ENCODE measurements at places on chromosomes 2 and 18. TPM values are rescaled to one million over a fixed set of nuclear protein-coding genes. Genes with fewer than 3 reads are reported as not detected.

Gene MC2R
- total RNA-seq: not detected

Gene SLC16A14
- total RNA-seq: 2.9 TPM

Gene RAB17
- total RNA-seq: not detected

Gene RSAD2
- total RNA-seq: 0.67 TPM

GRCh38 chr2:64404743-64405142 is 49.2 kb upstream of the LGALSL start:
- no peak overlapping the region for H3K27ac ChIP-seq
- no peaks in the 10 kb centered on the region for H3K36me3 ChIP-seq
- H3K27me3 ChIP-seq: peaks cover 3% of the 10 kb centered on the region
- H3K4me1 ChIP-seq: peaks cover 11% of the 10 kb centered on the region

DNA sequence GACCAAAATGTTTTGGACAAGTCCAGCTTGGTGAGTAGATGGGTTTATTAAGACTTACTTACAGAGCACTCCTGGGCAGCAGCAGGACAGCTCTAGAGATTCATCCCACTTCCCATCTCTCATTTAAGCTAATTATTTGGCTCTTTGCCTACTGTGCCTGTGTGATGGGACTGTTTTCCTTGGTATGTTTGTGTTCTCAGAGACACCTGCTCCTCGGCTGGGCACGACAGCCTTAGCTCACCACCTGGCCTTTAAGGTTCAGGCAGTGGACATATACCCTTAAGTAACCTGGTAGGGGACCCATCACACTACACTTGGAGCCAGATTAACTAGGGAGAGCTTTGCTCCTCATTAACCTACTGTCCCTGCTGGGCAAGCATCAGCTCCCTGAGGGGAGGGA is 41.7 kb upstream of the EFEMP1 start:
- no peak overlapping the region for H3K27ac ChIP-seq
- DNase-seq: no peak
- H3K4me3 ChIP-seq: no peak overlapping the region
- H3K27me3 ChIP-seq: peaks cover 13% of the 10 kb centered on the region
- H3K36me3 ChIP-seq: no peaks in the 10 kb centered on the region

- H3K36me3 ChIP-seq: no peaks in the 10 kb centered on the region
- H3K27ac ChIP-seq: no peak overlapping the region
- peaks cover 7% of the 10 kb centered on the region for H3K27me3 ChIP-seq
- no peaks in the 10 kb centered on the region for H3K4me1 ChIP-seq
Measured at GRCh38 chr2:65746931-65747675, 314.7 kb upstream of the SPRED2 start.

DNA sequence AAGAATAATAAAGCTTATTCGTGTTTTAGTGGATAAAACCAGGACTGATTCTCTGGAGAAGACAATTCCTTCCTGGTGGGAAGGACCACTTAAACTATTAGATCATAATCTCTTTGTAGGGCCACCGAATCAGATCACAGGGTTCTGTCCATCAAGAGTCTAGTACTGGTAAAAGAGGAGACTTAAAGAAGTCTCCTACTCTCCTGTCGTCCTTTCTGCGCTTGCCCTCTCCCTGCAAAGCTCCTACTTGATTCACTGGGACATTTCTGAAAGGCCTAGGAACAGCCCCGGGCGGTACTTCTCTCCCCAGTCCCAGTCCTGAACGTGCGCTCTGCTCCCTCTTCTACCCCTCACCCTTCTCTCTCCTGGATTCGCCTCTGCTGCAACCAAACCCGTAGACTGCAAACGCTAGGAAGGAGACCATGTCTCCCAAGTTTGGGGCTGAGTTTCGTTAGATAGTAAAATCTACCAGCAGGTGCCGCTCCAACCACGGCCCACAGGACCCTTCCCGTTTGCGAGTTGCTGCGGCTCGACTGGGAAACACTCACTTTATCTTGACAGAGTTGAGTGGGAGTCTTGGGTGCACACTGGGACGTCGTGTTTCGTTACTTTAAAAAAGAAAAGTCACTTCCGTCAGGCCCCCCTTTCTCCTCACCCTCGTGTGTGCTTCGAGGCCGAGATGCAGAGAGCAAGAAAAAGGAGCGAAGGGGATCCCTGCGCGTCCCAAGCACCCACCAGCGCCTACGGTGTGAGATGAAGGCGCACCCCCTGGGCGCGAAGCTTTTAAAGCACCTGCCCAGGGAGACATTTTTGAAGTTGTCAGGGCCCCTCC is 923 bp downstream of the FIGLA start:
- H3K36me3 ChIP-seq: no peaks in the 10 kb centered on the region
- peak; percentile 31 for DNase-seq
- H3K27ac ChIP-seq: no peak overlapping the region

DNA sequence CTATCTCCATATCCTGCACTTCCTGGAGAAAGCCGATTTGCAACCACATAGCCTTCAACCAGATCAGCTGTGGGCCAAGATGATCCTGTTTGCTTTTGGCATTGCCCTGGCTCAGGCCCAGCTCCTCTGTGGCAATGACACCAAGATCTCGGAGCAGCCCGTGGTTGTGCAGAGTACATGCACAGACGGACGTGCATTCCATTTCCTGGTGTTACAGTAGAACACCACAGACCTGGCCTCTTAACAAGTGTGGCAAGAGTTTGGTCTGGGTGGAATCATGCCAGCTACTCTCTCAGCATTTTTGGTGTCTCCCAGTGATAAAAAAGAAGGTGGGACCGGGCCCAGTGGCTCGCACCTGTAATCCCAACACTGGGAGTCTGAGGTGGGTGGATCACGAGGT is 20.0 kb downstream of the MALT1 start:
- no peak overlapping the region for H3K4me3 ChIP-seq
- H3K27me3 ChIP-seq: no peaks in the 10 kb centered on the region
- DNase-seq: no peak

GRCh38 chr2:218149848-218150440 is 16.8 kb downstream of the CXCR1 start:
- no peak overlapping the region for H3K27ac ChIP-seq
- peaks cover 8% of the 10 kb centered on the region for H3K27me3 ChIP-seq

GRCh38 chr2:238967031-238967977 is 119.4 kb downstream of the TWIST2 start:
- no peaks in the 10 kb centered on the region for H3K36me3 ChIP-seq
- no peak overlapping the region for H3K27ac ChIP-seq
- no peak overlapping the region for H3K4me3 ChIP-seq
- no peaks in the 10 kb centered on the region for H3K4me1 ChIP-seq
- peaks cover 10% of the 10 kb centered on the region for H3K27me3 ChIP-seq

- peak; percentile 12 for DNase-seq
- H3K27me3 ChIP-seq: peaks cover 20% of the 10 kb centered on the region
- H3K36me3 ChIP-seq: no peaks in the 10 kb centered on the region
- no peak overlapping the region for H3K4me3 ChIP-seq
- no peak overlapping the region for H3K27ac ChIP-seq
Measured at GRCh38 chr2:232890896-232891601, 21.0 kb downstream of the SNORC start.

GRCh38 chr2:239928391-239929350 is 96.5 kb downstream of the NDUFA10 start:
- H3K4me3 ChIP-seq: no peak overlapping the region
- no peaks in the 10 kb centered on the region for H3K27me3 ChIP-seq
- peak; percentile 7 for DNase-seq
- no peaks in the 10 kb centered on the region for H3K4me1 ChIP-seq
- no peaks in the 10 kb centered on the region for H3K36me3 ChIP-seq

GRCh38 chr2:160062292-160063005 is at the start of gene PLA2R1:
PLA2R1 (minus strand) TSS chr2:160062615; CDS start chr2:160062403, 212 bp downstream.
- no peak for DNase-seq
- H3K36me3 ChIP-seq: no peaks in the 10 kb centered on the region
- H3K27ac ChIP-seq: no peak within 1 kb of the TSS
- H3K4me3 ChIP-seq: peak within 1 kb of the TSS; percentile 55
- peaks cover 49% of the 10 kb centered on the region for H3K27me3 ChIP-seq

DNA sequence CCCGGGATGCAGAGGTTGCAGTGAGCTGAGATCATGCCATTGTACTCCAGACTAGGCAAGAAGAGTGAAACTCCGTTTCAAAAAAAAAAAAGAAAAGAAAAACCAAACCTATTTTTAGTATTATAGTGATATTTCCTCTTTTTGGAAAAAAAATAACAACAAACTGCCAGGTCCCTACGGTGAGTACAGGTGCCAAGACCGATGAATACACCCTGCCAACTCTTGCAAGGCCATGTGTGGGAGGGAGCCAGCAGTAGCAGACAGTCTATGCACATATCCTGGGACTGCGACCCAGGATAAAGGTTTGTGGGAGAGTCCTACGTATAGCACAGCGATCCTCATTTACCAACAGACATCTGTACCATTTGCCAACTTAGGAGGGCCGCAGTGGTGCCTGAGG is 69.6 kb upstream of the DNMT3A start:
- H3K4me1 ChIP-seq: peaks cover 71% of the 10 kb centered on the region
- no peaks in the 10 kb centered on the region for H3K27me3 ChIP-seq
- no peak for DNase-seq

DNA sequence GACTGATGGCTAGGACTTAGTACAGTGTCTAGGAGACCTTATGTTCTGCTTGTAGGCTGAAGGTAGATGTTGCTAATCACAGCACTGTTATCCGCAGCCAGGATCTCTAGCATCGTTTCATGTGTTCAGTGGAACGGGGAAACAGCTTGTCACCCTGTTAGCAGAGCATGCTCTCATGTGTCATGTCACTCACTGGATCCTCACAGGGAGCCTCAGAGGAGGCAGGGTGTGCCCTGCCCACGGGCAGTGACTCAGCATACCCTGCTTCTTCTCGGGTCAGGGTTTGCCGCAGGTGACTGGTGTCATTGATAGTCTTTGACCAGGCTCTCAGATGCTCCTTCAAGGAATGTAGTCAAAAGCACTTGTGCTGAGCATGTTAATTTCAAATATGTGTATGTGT is 44.4 kb downstream of the RPIA start:
- H3K27ac ChIP-seq: no peak overlapping the region
- no peak overlapping the region for H3K4me3 ChIP-seq
- peaks cover 60% of the 10 kb centered on the region for H3K36me3 ChIP-seq
- peaks cover 9% of the 10 kb centered on the region for H3K4me1 ChIP-seq

DNA sequence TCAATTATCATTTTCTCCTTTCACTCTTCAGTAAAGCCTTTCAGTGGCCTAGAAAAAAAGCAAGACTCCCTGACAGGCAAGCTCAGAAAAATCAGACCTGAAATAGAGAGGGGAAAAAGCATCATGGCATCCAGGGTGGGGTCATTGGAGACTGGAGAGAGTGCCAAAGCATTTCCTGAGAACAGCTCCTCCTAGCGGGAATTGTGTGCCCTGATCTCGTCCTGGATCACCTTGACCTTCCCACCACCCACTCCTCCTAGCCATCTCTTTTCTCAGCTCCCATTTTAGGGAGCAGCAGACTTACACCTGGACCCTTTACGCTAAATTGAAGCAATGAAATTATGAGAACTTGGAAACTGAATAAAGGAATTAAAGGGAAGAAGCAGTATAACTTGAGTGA is 176.6 kb downstream of the VWC2L start:
- H3K27ac ChIP-seq: no peak overlapping the region
- DNase-seq: no peak
- no peaks in the 10 kb centered on the region for H3K36me3 ChIP-seq
- no peaks in the 10 kb centered on the region for H3K4me1 ChIP-seq

- DNase-seq: no peak
- H3K4me3 ChIP-seq: no peak overlapping the region
- H3K27me3 ChIP-seq: peaks cover 20% of the 10 kb centered on the region
- H3K4me1 ChIP-seq: peaks cover 8% of the 10 kb centered on the region
Measured at GRCh38 chr2:11722292-11723060, 24.0 kb upstream of the LPIN1 start.

DNA sequence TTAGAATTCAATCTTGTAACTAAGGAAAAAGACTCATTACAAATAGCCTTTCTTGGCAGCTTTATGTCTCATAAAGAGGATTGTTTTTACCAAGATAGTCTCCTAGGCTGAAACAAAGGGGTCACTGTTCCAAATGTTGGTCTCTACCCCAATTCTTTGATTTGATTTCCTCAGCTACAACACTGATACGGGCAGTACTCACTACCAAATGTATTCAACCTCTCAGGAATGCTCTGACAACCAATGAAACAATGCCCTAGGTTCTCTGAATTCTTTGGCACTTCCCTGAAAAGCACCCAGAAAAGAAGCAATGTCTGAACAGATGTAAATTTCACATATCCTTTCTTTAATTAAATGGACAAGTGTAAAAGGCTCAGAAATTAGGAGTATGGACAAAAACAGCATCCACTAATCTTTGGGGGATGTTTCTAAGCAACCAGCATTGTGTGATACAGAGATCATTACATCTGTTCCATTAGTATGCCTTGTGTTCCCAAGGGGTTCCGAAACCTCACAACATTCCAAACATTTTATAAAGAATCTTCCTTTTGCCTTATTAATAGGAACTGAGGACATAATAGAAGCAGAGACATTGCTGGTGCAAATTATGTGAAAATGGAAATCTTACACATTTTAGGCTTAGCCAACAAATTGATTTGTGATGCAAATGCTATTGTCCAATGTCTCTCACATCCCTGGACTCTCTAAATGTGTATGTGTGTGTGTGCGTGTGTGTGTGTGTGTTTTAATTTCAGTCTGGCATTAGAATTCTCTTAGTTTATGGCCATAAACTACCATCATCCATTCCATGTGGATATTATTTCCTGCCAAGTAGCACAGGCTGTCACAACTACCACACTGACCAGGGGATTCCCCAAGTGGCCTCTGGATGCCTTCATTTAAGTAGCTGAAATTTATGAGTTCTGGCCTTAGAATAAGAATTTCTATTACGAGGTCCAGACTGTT is 276.0 kb downstream of the MTX2 start:
- H3K4me1 ChIP-seq: no peaks in the 10 kb centered on the region
- no peak overlapping the region for H3K4me3 ChIP-seq
- H3K36me3 ChIP-seq: no peaks in the 10 kb centered on the region
- no peak overlapping the region for H3K27ac ChIP-seq

DNA sequence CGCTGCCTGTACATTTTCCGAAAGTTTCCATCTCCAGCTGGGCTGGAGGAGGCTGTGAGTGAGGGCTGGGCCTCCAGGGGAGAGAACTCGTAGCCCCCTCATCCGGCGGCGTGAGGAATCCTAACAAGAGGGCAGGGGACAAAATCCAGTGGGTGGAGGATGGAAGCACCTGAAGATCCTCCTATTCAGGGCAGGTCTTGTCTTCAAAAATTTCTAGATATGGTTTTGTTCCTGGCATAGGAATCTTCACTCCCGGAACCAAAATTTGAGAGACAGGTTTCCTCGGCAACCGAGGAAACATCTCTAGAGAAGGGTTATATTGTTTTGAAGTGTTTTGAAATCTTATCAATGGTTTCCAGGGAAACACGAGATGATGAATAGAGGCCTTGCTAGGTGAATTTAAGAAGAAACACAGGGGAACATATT is 136.7 kb downstream of the SH3BP4 start:
- DNase-seq: no peak
- no peak overlapping the region for H3K27ac ChIP-seq
- H3K4me1 ChIP-seq: no peaks in the 10 kb centered on the region
- H3K27me3 ChIP-seq: peaks cover 35% of the 10 kb centered on the region

Measured in activated B cell treated with CpG ODN at 0.5 μM for 24 hours (primary cell).